CD4-positive, alpha-beta T cell treated with Interleukin-10 for 1 hour (primary cell): ENCODE measurements at places on chromosomes 1 and 21.
A peak's percentile ranks its signal among the peaks of the same experiment; 100 is the strongest.

DNA sequence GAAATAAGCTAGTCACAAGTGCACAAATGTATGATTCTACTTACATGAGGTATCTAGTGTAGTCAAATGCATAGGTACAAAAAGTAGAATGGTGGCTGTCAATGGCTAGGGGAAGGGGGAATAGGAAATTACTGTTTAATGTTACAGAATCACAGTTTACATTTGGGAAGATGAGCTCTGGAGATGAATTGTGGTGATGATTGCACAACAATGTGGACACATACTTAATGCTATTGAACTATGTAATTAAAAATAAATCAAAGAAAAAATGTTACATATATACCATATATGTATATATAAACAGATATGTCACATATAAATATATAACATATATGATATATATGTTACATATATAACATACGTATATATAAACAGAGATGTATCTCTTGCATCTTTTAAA lies 39.4 kb downstream of the VAV3 start:
- no peak for DNase-seq

DNA sequence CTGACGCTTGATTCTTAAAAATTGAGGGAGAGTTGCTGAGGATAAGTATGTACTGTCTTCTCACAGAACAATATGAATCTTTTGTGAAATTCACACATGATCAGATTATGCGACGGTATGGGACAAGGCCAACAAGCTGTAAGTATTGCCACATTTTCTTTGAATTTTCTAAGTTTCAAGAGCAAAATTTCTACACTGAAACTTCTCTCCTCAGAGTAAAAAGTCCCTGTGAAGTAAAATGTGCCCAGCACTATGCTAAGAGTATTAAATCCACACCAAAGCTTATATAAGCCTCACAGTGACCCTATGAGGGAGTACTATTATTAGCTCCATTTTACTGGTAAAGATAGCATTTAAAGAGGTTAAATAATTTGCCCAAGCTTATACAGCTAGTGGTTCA lies 12.2 kb downstream of the AKIRIN1 start:
- no peak for DNase-seq

DNA sequence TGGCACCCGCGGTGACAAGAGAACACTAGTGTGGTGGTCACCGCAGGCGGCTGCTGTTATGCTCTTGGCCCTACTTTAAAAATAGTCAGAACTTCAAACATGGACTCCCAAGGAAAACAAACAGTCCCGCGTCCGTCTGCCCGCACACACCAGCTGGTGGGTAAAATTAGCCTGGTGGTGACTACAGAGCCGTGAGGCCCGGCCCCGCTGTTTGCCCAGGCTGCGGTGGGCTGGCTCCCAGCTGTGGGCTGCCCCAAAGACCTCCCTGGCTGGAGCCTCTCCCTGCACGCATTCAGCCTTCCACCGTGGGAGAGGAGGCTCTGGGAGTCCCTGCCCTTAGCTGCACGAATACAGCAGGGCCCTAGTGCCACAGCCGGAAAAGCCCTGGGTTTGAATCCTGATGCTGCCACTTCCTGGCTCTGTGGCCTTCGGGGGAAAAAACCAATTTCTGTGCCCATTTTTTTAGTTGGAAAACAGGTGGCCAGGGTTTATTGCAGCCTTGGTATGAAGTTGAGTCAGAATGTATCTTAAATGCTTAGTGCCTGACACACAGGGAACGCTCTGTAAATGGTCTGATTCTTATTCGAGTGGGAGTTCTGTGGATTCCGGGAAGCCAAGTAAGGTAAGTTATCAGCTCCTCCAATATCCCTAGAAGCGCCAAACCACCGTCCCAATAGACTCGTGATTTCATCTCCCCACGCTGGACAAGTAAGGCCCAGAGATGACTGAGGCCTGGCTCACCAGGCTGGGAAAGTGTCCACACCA lies 58.2 kb downstream of the ALPL start:
- DNase-seq: no peak

GRCh38 chr1:161046605-161047228 lies 940 bp upstream of the USF1 start:
- DNase-seq: peak; percentile 44

DNA sequence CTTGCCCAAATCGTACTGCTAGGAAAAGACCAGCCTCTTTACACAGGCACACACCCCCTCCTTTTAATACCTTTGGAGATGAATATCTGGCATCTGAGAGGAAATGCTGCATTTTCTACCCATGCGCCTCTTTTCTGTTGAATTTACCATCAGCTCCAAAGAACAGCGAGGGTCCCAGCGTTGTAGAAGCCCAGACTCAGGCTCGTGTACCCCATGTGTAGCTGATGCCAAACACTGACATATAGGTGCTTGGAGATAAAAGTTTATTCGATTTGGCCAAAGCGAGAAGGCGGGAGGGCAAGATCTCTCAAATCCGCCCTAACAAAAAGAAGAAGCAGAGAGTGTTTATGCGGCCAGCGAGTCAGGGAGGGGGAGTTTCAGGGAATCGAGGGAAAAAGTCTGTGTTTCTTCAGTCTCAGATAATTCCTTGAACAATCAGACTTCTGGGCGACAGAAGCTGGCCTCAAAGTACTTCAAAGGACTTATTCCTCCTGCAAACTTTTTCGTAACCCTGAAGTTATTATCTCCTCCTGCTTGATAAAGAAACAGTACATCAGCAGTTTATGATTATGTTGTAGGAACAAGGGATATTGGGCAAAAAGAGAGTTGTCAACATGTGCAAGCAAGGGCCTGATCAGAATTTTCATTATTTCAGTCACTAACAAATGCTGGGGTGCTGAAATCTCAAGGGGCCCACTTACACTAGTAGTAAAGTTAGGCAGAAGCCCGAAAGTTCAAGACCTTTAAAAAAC lies 642 bp upstream of the CREG1 start:
- no peak for DNase-seq

- no peak for DNase-seq
Observed at GRCh38 chr1:219465212-219466093, 147.5 kb downstream of the ZC3H11B start.

DNA sequence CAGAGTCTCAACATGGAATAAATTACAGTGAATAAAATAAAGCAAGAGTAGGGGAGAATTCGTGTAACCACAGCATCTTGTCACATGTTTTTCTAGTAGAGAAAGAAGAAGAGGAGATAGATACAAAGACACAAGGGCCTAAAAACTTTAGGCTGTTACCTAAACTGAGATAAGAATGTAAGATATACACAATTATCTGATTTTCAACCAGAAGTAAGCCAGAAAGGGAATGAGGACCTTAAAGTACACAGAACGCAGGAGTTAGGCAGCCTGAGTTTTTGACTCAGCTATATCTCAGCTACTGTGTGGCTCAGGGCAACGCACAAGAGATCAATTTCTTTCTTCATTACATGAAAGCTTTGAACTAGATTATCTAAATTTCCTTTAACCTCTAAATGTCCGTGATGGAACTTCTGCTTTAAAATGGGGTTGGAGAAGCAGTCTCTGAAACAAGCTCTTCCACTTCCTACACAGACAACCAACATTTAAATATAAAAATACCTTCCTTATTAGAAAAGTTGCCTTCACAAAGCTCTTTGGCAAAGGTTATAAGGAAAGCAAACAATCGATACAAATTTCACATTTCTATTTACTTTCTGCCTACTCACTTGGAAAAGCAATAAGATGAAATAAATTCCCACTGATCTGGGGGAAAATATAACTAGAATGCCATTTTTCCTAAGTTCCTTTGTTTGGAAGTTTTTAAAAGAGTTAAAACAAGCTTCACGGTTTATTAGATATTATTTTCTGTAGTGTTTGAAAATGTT lies 5.2 kb upstream of the RGS13 start:
- DNase-seq: no peak

DNA sequence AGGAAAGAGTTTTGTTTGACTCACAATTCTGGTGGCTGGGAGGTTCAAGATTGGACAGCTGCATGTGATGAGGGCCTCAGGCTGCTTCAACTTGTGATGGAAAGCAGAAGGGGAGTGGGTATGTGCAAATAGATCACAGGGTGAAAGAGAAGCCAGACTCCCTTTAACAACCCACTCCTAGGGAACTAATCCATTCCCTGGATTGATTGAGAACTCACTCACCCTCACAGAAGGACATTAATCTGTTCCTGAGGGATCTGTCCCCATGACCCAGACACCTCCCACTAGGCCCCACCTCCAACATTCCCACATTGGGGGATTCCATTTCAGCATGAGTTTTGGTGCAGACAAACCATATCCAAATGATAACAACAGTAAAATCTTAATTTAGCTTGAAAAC lies 25.6 kb downstream of the UBE2T start:
- DNase-seq: no peak

DNA sequence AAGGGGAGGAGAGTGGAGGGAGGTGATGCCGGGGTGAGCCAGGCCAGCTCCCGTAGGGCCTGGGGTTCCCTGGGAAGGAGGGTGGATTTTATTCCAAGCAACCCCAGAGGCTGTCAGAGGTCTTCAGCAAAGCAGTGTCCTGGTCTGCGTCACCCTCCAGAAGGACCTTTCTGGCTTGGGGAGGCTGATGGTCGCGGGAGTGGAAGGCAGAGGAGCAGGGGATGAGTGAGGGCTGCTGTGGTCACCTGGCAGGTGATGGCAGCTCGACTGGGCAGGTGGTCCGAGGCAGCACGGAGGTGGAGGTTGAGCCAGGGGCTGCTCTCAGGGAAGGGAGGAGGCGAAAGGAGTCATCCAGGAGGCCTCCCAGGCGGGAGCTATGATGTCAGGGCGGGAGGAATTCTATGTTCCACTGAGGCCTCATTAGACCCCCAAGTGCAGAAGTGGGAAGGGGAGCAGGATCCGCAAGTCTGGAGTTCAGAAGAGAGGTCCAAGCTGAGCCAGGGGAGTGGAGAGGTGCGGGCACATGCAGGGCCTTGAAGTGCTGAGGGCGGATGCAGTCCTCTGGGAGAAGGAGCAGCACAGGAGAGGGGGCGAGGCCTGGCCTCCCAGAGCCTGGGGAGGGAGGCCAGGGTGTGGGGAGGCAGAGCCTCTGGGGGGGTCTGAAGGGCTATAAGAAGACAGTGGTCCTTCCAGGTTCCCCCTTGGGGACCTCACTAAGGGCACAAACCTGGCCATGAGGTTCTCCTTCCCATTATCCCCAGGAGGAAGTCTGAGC lies 33.3 kb downstream of the BMP8A start:
- DNase-seq: no peak

GRCh38 chr1:101379950-101380349 lies 143.1 kb downstream of the S1PR1 start:
- no peak for DNase-seq

DNA sequence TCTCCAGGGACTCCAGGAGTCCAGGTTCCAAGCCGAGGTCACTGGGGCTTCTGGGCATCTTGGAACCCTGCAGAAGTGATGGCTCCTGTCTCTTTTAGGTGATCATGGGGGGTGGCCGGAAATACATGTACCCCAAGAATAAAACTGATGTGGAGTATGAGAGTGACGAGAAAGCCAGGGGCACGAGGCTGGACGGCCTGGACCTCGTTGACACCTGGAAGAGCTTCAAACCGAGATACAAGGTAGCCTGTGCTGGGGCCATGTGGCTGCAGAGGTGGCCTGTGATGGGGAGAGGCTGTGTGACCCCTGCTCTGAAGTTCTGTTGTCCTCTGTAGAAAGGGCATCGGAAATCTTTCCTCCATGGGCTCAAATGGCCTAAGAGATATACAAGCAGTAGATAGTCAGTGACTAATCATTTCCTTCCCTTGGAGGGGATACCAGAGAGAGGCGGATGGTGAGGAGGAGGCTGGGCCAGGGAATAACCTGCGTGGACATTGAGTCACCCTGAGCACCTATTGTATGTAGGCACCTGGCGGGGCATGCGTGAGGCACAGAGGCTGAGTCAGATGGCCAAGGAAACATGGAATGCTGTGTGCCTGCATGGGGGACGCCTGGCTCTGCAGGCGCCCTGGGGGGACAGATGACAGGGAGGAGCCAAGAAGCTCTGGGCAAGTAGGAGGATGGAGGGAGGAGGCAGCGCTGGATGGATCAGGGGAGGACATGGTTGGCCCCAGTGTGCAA lies 59.0 kb downstream of the ALPL start:
- DNase-seq: no peak

DNA sequence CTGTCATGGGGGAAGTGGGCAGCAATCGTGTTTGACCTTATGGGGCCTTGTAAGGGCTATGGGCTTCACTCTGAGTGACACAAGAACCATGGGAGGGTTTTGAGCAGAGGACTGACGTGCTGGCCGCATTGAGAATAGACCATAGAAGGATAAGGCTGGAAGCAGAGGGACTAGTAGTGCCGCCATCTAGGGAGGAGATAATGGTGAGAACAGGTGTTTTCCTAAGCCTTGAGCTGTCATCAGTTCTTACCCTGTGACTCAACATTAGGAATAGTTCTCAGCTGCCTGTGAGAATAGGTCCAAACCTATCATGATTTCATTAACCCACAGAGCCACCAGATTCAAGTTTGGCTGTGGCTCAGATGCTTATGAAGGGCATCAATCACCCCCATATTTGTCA lies 228.5 kb downstream of the CACNA1E start:
- DNase-seq: no peak

DNA sequence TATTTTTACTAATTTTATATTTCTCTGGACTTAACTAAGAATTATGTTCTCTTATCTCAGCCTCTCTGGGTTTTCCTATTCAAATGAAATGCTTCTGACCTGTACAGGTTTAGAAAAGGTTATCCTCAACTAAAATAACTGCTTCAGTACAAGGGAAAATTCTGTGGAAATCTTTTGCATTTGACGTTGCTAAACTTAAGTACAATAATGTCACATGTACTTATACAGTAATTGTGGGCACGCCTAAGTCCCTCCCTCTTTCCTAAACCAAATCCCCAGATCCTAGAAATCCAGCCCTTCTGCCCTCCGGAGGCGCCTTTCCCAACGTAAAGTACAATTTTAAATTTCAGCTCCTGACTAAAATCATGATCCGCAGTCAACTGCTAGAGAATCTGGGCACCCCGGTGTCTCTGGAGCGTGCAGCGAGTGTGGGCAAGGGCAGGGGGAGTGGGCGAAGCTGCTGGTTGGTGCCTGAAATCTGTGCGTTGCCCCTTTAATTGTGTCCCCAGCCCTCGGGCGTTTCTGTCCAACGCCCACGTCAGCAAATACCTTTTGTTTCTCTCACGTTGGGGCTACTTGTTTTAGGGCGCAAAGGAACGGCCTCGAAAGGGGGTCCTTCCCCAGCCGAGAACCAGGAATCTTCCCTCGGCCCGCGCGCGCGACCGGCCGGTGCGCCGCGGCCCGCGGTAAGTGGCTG lies at the start of gene ZBTB8A:
ZBTB8A (plus strand) TSS at position 541 of the 697 bp plus-strand sequence. CDS start 53,505 bp downstream, outside the sequence.
- DNase-seq: no peak

DNA sequence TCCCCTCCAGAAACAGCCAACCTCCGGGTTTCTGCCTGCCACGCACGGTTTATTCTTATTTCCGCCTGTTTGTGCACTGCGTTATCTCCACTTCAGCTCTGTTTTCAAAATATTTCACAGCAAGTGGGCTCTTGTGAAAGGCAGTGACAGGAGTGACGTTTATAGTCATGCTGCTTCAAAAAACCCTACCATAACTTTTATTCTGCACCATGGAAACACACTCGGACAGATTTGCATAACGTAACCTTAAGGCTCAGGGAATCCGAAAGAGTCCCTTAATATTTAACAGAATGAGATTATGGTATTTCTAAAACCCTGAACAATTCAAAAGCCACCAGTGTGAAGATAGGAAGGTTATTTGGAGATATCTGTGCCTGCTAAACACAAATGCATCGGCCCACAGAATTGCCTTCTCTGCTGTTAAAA lies 782 bp upstream of the SDE2 start:
- peak; percentile 81 for DNase-seq
